ENCODE measurements at places on chromosomes 3 and 15. TPM values are rescaled to one million over a fixed set of nuclear protein-coding genes. Genes with fewer than 3 reads are reported as not detected.

Gene GOLGA8S
- total RNA-seq, result 0.04 TPM

Gene IL17RE
- total RNA-seq, result 12.8 TPM

DNA sequence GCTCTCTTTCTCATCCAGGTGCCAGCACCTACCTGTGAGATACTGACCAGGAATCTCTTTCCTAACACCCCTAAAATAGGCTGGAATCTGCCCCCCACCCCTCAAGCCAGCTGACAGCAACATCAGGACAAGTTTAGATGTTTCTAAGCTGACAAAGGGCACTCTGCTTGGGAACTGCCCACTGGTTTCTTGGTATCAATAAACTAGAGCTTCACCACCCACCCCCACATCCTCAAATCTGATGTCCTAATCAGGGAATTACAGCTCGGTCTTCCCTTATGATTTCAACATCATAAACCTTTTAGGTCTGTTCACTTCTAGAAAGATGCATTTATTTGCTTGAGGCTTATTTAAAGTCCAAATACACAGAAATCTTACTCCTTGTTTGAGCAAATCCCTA, 34.7 kb downstream of the CEP19 start:
- DNase-seq, result no peak

GRCh38 chr3:25447925-25448324, 19.9 kb downstream of the RARB start:
- no peak for DNase-seq

Gene CISH
- 6.2 TPM for total RNA-seq

DNA sequence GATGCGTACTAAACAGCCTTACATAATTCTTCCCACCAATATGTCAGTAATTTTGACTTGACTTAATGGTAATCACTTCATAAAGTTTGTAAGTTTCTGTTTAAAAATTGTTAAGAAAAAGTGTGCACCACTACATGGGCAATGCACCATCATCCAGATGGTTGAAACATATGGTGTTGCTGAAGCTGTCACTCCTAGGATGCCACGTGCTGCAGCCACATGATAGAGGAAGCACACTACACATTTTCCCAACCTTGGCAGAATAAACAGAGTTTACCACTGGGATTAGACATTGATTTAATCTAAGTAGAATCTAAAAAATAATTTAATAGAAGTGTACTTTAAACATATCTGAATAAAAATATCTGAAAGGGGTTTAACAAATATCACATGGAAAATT, 1209.9 kb downstream of the NSUN3 start:
- DNase-seq, result no peak

- no peak for DNase-seq
Observed at GRCh38 chr3:66985336-66985920, 12.7 kb upstream of the KBTBD8 start.

DNA sequence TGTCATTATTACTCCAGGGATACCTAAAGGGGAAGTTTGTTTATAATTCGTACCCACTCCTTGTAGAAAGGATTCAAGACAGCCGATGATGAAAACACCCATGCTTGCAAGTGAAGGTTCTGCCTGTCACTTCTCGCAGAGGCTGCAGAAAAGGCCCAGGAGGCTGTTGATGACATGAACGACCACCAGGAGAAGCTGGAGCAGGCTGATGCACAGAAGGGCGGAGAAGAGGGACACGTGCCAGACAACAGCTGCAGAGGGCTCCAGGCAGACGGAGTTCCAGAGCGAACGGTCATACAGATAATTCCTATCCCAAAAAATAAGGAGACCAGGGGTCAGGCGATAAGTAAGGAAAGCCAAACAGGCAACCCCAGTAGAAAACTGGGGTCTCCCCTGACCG, 5.7 kb upstream of the DYNLT2B start:
- no peak for DNase-seq

Measured in foreskin keratinocyte (primary cell).